ENCODE measurements at places on chromosomes 12 and 14. TPM values are rescaled to one million over a fixed set of nuclear protein-coding genes. Genes with fewer than 3 reads are reported as not detected.

GRCh38 chr12:92535961-92536360 lies 166.8 kb upstream of the PLEKHG7 start:
- peaks cover 14% of the 10 kb centered on the region for H3K4me1 ChIP-seq
- no peaks in the 10 kb centered on the region for H3K27me3 ChIP-seq
- H3K27ac ChIP-seq = no peak overlapping the region
- DNase-seq = no peak
- no peak overlapping the region for H3K4me3 ChIP-seq

- DNase-seq = no peak
- H3K4me3 ChIP-seq = no peak overlapping the region
- H3K27me3 ChIP-seq = no peaks in the 10 kb centered on the region
- peaks cover 45% of the 10 kb centered on the region for H3K4me1 ChIP-seq
- H3K36me3 ChIP-seq = peaks cover 3% of the 10 kb centered on the region
Observed at GRCh38 chr14:103773521-103773920, 57.9 kb downstream of the ZFYVE21 start.

GRCh38 chr14:52318826-52319645 lies 4.9 kb downstream of the PTGER2 start:
- H3K4me3 ChIP-seq = no peak overlapping the region
- H3K36me3 ChIP-seq = no peaks in the 10 kb centered on the region
- no peak for DNase-seq
- H3K27ac ChIP-seq = no peak overlapping the region
- H3K27me3 ChIP-seq = peaks cover 2% of the 10 kb centered on the region

Gene CHMP4A
- 47.8 TPM for total RNA-seq

- H3K4me1 ChIP-seq = peaks cover 15% of the 10 kb centered on the region
- H3K36me3 ChIP-seq = no peaks in the 10 kb centered on the region
- no peak for DNase-seq
- no peaks in the 10 kb centered on the region for H3K27me3 ChIP-seq
Observed at GRCh38 chr12:106228320-106228710, 19.5 kb downstream of the CKAP4 start.

Gene C12orf56
- total RNA-seq = not detected

- H3K27me3 ChIP-seq = no peaks in the 10 kb centered on the region
- no peak overlapping the region for H3K27ac ChIP-seq
- DNase-seq = no peak
Observed at GRCh38 chr14:24513009-24513408, 4.9 kb upstream of the CMA1 start.

Measured in thyroid gland (tissue), 4 donors.